Astrocyte (in vitro differentiated cells and primary cell): ENCODE measurements at places on chromosomes 12 and 14.

DNA sequence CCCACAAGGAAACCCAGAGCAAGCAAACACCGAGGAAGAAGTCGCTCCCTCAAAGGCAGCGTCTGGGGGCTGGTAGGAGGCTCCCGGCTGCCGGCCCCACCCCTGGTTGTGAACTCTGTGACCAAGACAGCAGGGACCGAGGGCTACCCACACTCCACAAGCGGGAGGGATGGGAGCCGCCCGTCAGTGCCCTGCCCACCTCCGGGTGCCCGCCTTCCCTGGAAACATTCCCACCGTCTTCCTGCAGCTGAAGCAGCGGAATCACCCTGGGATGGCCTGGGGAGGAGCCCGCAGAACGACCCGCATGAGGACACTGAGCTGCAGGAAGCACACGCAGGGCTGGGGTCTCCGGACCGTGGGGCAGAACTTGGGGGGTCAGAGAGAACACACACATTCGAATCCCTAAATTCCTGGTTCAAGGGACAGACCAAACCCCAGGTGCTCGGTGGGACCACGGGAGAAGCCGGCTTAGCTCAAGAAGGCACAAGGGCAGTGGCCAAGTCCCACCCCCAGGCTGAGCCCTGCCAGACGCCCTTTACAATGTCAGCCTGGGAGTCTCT, 33.5 kb upstream of the C14orf180 start:
- DNase-seq, result no peak

- no peak for DNase-seq
Observed at GRCh38 chr14:84535484-84535883, 994.5 kb upstream of the FLRT2 start.

DNA sequence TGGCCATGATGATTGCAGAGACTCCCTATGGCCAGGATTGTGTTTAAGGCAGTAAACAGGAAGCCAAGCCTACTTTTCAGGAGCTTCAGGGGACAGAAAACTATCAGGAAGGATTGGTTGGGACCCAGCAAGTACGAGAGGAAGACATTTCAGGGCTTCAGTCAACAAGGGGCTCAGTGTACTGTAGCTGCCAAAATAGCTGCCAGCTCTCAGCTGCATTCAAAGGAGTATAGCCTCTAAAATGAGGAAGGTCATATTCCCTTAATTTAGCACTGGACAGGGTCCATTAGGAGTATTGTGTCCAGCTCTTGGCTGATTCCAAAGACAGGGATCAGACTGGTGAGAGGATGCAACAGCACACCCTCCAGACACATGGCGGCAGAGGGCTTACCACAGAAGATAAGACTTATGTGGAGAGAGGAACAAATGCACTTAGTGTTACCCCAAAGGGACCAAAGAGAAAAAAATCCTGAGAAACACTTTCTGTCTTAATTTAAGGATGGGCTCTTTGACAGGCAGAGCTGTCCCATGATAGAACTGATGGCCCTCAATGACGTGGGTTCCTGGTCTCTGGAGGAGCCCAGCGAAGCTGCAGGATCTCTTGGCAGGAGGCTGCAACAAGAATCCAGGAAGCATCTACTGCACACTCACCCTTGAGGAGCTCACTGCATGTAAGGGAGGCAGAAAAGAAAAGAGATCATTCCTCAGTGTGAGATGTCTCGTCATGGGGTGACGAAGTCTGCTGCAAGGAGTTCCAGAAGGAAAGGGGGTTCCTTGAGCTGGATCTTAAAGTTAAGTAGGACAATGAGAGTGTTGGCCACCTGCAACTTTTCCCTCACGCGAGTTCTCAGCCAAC, 14.8 kb downstream of the BDKRB1 start:
- DNase-seq, result peak; percentile 64

GRCh38 chr14:105484069-105484996, 2.4 kb upstream of the CRIP1 start:
- no peak for DNase-seq

DNA sequence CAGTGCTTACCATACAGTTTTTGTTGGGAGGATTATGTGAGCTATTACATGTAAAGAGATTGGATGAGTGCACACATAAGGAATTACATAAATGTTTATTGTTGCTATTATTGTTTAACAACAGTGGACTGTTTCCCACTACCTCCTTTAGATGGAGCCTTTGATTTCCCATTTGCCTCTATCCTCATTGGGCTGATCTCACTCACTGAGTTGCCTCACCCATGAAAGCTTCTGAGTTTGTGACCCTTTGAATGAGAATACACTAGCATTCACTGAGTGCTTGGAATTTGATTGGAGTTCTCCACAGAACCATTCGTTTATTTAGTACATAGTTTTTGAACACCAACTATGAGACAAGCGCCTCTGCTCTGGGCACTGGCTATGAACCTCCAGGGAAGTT, 121.0 kb downstream of the HELB start:
- no peak for DNase-seq

DNA sequence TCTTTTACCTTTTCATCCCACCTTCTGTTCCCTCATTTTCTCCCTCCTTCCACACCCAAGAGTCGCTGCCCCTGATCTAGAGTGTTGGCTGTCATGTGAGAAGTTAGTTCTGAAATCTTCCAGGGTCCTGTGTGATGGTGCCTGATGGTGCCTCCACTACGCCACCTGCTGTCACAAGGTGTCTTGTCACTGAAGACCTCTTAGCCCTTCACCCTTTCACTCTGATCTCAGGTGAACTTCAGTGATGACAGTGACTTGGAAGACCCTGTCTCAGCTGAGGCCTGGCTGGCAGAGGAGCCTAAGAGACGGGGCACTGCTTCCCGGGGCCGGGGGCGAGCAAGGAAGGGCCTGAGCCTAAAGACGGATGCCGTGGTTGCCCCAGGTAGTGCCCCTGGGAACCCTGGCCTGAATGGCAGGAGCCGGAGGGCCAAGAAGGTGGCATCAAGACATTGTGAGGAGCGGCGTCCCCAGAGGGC, 7.6 kb upstream of the PFDN5 start:
- peak; percentile 18 for DNase-seq

GRCh38 chr12:25376985-25377384, 126.3 kb upstream of the KRAS start:
- DNase-seq, result no peak

- no peak for DNase-seq
Observed at GRCh38 chr14:76564471-76565422, 188.8 kb downstream of the ESRRB start.

GRCh38 chr14:33232031-33232430, 293.4 kb downstream of the NPAS3 start:
- no peak for DNase-seq

DNA sequence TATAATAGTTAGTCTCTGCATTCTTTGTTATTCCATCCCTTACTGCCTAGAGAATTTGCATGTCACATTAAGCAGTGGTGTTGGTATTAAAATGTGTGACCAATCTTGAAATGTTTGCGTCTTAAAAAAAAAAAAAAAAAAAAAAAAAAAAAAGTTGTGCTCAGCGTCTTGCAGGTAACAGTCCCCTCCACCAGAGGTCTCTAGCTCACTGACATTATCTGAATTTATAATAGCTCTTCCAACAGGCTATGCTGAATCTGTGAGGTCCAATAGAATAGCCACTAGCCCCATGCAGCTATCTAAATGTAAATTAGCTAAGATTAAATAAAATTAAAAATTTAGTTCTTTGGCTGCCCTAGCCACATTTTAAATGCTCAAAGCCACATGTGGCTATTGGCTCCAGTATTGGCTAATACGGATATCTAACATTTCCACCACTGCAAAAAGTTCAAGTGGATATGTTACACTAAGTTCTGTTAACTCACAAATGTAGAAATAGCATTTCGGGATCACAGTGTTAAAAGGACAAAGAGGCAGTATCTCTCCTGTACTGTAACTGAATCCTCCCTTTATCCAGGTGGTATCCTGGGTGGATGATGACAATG, 28.7 kb downstream of the NKX2-8 start:
- DNase-seq, result peak; percentile 22

- no peak for DNase-seq
Observed at GRCh38 chr12:131363393-131363792, 347.5 kb upstream of the SFSWAP start.

- no peak for DNase-seq
Observed at GRCh38 chr12:123102366-123102765, 48.5 kb downstream of the PITPNM2 start.

GRCh38 chr14:97420211-97420610, 623.0 kb downstream of the VRK1 start:
- no peak for DNase-seq

- no peak for DNase-seq
Observed at GRCh38 chr12:47590771-47591360, 115.0 kb downstream of the RPAP3 start.

DNA sequence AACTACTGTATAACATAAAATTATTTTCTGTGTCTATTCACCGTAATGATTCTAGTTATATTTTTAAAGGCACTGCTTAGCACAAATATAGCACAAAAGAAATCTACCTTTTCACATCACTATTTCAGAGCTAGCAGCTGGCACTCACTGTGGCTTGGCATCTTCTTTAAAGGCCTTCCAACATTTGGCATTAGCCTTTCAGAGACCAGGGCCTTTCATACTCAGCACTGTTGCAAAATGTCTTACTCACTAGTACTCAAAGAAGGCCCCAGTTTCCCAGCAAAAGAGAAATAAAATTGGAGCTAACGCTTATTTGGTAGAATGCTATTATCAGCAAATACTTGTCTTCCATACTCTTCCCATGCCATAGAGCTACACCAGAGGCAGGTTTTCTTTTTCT, 238.4 kb downstream of the MED13L start:
- no peak for DNase-seq

GRCh38 chr14:68994056-68994455, 15.0 kb upstream of the ACTN1 start:
- no peak for DNase-seq

DNA sequence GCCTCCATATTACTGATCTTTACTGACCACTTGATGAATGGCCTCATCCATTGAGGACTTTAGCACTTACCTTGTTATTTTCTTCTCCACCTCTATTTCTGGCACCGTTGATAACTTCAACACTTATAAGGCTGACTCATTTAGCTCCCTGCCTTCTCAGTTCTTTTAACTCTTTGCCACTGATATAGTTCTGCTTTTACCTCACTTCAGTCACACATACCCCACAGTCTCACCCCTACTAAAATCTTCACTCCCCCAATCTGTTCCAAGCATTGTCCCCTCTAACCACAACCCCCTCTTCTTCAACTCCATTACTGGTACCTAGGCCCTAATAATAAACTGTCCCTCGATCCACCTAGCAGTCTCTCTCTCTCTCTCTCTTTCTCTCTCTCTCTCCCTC, 141.0 kb downstream of the PAH start:
- no peak for DNase-seq

- no peak for DNase-seq
Observed at GRCh38 chr12:31768046-31768445, 39.2 kb upstream of the AMN1 start.

GRCh38 chr12:109346920-109347319, 780 bp upstream of the MYO1H start:
- DNase-seq, result no peak

- DNase-seq, result peak; percentile 21
Observed at GRCh38 chr12:130847112-130847511, 8.1 kb upstream of the STX2 start.

- DNase-seq, result no peak
Observed at GRCh38 chr12:94638521-94638920, 11.8 kb downstream of the TMCC3 start.

DNA sequence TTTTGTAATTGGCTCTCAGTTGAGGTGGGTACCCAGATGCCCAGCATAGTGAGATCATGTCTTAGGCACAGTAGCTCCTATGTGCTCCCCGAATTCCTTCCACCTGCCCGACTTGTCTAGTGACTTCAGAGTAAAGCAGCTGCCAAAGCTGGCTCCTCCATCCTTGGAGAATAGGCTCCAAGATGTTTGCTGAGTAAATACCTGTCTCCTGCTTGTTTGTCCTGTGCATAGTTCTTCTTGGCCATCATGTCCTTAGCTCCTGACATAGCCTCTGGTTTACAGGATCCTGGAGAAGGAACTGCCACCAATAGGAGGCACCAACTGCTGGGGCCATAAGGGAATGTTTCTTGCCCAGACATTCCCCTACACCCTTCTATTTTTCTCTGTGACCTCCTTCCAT, 52.6 kb upstream of the CISTR start:
- no peak for DNase-seq

DNA sequence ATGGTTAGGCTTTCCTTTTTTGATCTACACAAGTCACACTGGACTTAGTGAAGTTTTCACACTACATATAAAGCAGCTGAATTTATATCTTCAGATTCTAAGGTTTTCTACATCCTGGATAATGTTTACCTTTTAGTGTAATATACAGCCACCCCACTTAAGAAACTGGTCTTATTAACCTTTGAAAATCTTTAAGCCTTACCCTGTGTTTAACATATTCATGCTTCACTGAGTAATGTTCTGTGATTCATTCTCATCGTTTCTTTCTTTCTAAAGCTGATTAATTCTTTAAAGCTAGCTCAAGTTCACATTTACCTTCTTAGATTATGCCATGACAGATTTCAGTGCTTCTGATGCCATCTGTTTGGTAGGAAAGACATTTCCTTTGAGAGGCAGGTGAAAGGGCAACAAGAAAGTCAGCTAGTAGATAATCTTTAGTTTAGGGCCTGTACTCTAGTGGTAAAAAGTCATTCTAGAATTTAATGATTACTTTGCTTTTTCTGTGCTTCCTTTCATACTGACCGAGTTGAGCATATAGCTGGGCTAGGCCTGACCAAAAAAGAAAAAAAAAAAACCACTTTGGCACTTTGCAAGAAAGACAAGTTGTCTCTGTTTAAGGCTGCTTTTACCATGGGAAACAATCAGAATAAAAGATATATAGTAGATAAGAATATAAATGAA, 690.9 kb upstream of the FBXO33 start:
- peak; percentile 64 for DNase-seq

- DNase-seq, result no peak
Observed at GRCh38 chr14:24098229-24098926, 4.3 kb downstream of the PCK2 start.

DNA sequence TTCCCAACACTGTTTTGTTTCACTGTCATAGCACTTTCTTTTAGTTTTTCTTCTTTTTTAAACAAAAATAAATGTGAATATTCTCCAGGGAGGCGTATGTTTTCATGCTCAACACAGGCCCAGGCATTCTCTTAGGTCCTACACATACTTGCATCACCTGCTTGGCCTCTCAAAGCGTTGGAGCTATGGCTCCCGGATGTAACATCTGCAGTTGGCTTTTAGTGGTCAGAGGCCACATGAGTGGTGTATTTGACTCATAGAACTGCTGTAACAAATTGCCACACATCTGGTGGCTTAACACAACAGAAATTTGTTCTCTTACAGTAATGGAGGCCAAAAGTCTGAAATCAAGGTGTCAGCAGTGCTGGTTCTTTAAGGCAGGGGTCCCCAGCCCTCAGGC, 44.6 kb upstream of the VRK1 start:
- no peak for DNase-seq
